ENCODE measurements at places on chromosomes 3 and 15. TPM values are rescaled to one million over a fixed set of nuclear protein-coding genes. Genes with fewer than 3 reads are reported as not detected.

LTK gene
- 8.2 TPM for total RNA-seq

GRCh38 chr3:81643721-81644120 lies 117.7 kb downstream of the GBE1 start:
- no peaks in the 10 kb centered on the region for H3K4me1 ChIP-seq
- no peak for DNase-seq
- H3K27me3 ChIP-seq: no peaks in the 10 kb centered on the region
- H3K27ac ChIP-seq: no peak overlapping the region
- no peaks in the 10 kb centered on the region for H3K36me3 ChIP-seq

- no peak overlapping the region for H3K4me3 ChIP-seq
- no peak for DNase-seq
- H3K27ac ChIP-seq: no peak overlapping the region
- H3K27me3 ChIP-seq: no peaks in the 10 kb centered on the region
These were observed 6.2 kb upstream of the BDH1 start for GRCh38 chr3:197561926-197562325.

- no peak overlapping the region for H3K4me3 ChIP-seq
- no peak for DNase-seq
- no peaks in the 10 kb centered on the region for H3K4me1 ChIP-seq
These were observed 8.6 kb downstream of the PARP9 start for GRCh38 chr3:122555275-122556071.

All from colonic mucosa (tissue), 4 donors.